ENCODE measurements at places on chromosomes 1 and 21. TPM values are rescaled to one million over a fixed set of nuclear protein-coding genes. Genes with fewer than 3 reads are reported as not detected.
A peak's percentile ranks its signal among the peaks of the same experiment; 100 is the strongest.

DNA sequence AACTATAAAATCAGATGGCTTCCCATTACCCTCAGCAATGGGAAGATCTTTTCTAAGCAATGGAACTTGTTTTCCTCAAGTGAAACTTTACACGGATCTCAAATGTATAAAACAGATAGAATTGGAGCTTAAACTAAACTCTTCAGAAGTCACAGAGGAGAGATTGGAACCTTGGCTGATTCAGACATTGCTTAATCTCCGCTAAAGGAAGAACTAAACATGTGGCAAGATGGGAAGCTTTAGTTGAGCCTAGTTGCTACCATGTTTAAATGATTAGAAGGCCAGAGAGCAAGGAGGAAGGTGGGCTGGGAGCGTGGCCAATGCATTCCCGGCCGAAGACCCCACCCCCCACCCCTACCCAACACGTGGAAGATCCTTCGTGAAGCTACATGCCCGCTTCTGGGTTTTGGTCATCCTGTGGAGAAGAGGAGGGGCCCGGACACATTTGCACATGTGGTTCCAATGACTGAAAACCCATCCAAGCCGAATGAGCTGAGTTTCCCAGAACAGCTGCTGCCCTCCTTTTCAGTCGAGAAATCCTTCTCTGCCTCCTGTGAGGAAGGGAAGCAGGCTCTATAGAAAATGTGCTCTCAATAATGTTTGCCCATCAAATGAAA, 164.3 kb downstream of the MIS18A start:
- no peak overlapping the region for H3K27ac ChIP-seq
- no peak for DNase-seq
- peaks cover 4% of the 10 kb centered on the region for H3K27me3 ChIP-seq
- peaks cover 2% of the 10 kb centered on the region for H3K36me3 ChIP-seq

DNA sequence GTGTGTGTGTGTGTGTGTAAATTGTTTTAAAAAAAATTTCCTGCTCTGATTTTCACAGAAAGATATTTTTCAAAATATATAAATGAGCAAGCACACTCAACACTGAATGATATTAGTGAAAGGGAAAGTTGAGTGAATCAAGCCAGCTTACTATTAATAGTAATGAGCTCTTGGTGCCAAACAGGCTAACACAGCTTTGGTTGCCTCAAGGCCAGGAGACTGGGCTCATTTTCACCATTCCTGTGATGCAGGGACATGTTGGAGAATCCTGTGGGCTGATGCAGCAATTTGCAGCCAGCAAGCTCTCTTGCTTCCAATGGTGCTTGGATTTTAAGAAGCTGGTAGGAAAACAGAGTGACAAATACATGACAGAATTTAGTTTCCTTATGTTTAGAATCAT, 30.2 kb downstream of the PLA2G4A start:
- H3K27ac ChIP-seq: no peak overlapping the region
- H3K27me3 ChIP-seq: peaks cover 2% of the 10 kb centered on the region
- no peak for DNase-seq

DNA sequence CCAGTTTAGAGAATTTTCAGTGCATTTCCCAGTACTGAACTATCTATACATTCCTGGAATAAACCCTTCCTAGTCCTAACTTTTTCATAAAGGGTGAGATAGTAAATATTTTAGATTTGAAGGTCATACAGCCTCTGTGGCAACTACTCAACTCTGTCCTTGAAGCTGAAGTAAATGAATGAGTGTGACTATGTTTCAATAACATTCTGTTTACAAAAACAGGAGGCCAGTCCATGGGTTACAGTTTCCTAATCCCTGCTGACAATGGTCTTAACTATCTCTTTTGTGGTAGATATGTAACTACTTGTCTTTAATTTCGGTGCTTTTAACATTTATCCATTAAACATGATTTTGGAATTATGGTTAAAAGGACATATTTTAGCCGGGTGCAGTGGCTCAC, 4.3 kb downstream of the ZNF684 start:
- DNase-seq: no peak
- H3K27ac ChIP-seq: no peak overlapping the region
- H3K36me3 ChIP-seq: peaks cover 1% of the 10 kb centered on the region
- H3K4me3 ChIP-seq: no peak overlapping the region
- H3K27me3 ChIP-seq: no peaks in the 10 kb centered on the region

DNA sequence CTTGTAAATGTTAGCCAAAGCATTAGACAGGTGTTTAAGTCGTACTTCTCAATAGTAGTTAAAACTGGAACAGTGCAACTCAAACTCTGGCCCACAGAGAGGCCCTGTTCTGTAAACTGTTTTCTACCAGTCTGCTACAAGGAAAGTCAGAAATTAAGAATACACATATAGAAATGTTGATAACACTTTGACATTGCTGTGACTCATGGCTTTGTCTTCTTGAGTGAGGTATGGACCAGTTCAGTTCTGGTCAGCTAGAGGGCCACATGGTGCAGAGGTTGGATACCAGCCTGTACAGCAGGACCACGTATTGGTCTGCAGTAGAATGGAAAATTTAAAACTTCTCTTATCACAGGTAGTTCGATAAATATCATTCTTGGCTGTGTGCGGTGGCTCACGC, 22.3 kb downstream of the ZBTB8B start:
- H3K36me3 ChIP-seq: no peaks in the 10 kb centered on the region
- H3K4me1 ChIP-seq: peaks cover 24% of the 10 kb centered on the region
- DNase-seq: no peak
- no peaks in the 10 kb centered on the region for H3K27me3 ChIP-seq
- H3K4me3 ChIP-seq: no peak overlapping the region
- H3K27ac ChIP-seq: no peak overlapping the region

- no peaks in the 10 kb centered on the region for H3K27me3 ChIP-seq
- H3K4me1 ChIP-seq: peaks cover 61% of the 10 kb centered on the region
- peak overlapping the region; percentile 92 for H3K4me3 ChIP-seq
These were observed 1.4 kb downstream of the ARF1 start for GRCh38 chr1:228083871-228084278.

- H3K4me3 ChIP-seq: no peak overlapping the region
- peaks cover 10% of the 10 kb centered on the region for H3K36me3 ChIP-seq
- peaks cover 12% of the 10 kb centered on the region for H3K4me1 ChIP-seq
- H3K27me3 ChIP-seq: peaks cover 20% of the 10 kb centered on the region
- peak; percentile 33 for DNase-seq
- no peak overlapping the region for H3K27ac ChIP-seq
These were observed 59.3 kb downstream of the MAN1C1 start for GRCh38 chr1:25675729-25676476.

- no peak for DNase-seq
- H3K27me3 ChIP-seq: no peaks in the 10 kb centered on the region
- peaks cover 2% of the 10 kb centered on the region for H3K36me3 ChIP-seq
- H3K4me3 ChIP-seq: no peak overlapping the region
- H3K27ac ChIP-seq: no peak overlapping the region
These were observed 92.2 kb downstream of the GLIS1 start for GRCh38 chr1:53646732-53647131.

- no peak overlapping the region for H3K27ac ChIP-seq
- H3K36me3 ChIP-seq: no peaks in the 10 kb centered on the region
- H3K27me3 ChIP-seq: peaks cover 48% of the 10 kb centered on the region
- DNase-seq: peak; percentile 35
- peaks cover 4% of the 10 kb centered on the region for H3K4me1 ChIP-seq
- no peak overlapping the region for H3K4me3 ChIP-seq
These were observed 86.3 kb downstream of the CAMK2N1 start for GRCh38 chr1:20399606-20400180.

GRCh38 chr21:37828556-37828955, 87.7 kb downstream of the KCNJ6 start:
- no peak overlapping the region for H3K4me3 ChIP-seq
- H3K4me1 ChIP-seq: peaks cover 19% of the 10 kb centered on the region
- no peaks in the 10 kb centered on the region for H3K27me3 ChIP-seq
- no peak for DNase-seq
- no peak overlapping the region for H3K27ac ChIP-seq
- no peaks in the 10 kb centered on the region for H3K36me3 ChIP-seq

DNA sequence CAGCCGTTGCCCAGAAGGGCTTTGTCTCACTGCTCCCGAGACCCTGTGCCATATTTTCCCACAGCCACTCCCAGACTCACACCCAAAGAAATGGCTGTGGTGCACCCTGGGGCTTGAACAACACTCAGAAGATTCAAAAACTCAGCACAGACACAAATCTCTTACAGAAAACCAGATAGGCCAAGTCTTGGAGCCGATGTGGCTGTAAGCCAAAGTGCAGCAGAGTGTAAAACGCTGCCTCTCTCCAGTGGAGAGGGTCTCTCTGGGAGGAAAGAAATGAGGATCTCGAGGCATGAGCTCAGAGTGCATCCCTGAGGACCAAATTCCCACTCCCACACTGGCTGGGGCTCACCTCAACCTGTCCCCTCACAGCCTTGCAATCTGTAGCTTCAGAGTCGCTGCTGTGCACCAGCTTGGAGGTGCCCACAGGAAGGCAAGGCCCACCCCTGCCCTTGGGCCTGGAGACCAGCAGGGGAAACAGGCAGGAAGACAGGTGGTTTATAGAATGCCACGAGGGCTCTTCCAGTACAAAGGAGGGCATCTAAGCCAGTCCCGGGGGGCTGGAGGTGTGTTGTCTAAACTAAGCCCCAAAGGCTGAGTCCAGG, 171.3 kb upstream of the AJAP1 start:
- no peaks in the 10 kb centered on the region for H3K4me1 ChIP-seq
- H3K4me3 ChIP-seq: no peak overlapping the region
- no peaks in the 10 kb centered on the region for H3K27me3 ChIP-seq
- DNase-seq: peak; percentile 57
- H3K27ac ChIP-seq: no peak overlapping the region

DNA sequence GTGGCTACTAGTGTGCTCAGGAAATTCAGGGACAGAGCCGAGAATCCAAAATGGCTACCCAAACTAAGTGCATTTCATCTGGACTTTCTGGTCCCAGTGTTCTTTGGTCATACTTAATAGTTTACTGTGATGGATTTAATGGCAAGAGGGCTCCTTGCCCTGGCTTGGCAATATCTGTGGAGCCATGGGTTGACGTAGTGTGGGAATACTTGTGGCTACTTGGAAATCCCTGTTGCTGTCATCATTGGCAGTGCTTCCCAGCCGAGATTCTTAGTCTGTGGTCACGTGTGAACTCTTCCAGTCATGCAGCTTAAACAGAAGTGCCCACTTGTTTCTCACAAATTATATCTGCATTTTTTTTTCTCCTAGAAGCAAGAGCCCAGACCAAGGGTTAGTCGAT, 198.9 kb downstream of the HS2ST1 start:
- no peaks in the 10 kb centered on the region for H3K36me3 ChIP-seq
- H3K27me3 ChIP-seq: no peaks in the 10 kb centered on the region
- no peak overlapping the region for H3K4me3 ChIP-seq

- no peaks in the 10 kb centered on the region for H3K27me3 ChIP-seq
- H3K36me3 ChIP-seq: no peaks in the 10 kb centered on the region
- H3K27ac ChIP-seq: no peak overlapping the region
- no peak for DNase-seq
- H3K4me3 ChIP-seq: no peak overlapping the region
- peaks cover 16% of the 10 kb centered on the region for H3K4me1 ChIP-seq
These were observed 128.4 kb upstream of the SOD1 start for GRCh38 chr21:31530897-31531705.

DNA sequence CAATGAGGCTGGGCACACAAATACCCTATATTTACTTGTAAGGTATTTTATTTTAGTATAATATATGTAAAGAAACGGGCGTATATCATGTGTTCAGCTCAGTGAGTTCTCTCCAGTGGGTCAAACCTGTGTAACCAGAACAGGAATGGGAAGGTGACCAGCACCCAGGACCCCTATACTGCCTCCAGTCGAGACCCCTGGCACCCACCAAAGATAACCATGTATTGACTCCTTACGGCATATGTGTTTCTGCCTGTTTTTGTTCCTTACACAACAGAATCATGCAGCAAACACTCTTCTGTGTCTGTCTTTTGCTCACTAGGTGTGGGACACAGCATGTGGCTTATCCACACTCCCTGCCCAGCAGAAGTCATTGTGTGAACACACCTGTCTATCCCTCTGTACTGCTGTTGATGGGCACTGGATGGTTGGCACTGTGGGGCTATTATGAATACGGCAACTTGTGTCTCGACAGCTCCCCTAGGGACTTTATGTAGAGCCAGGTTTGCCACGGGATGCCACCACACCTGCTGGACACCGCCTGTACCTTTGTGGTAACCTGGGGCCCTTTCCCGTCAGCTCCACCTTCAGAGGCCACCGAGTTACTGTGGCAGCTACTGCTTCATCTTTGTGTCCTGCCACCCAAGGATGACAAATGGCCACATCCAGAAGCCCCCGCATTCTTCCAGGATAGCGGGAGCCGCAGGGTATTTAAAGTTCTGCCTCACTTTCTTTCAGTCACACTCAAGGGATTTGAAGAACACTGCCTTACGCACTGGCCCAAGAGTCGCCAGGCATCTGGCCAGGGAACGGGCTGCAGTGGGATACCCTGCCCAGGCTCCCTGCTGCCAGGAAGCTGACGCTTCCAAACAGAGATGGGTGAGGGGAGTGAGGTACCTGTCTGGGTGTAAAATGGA, 23.5 kb upstream of the C2CD2 start:
- H3K4me3 ChIP-seq: no peak overlapping the region
- H3K27me3 ChIP-seq: no peaks in the 10 kb centered on the region
- DNase-seq: no peak
- peaks cover 2% of the 10 kb centered on the region for H3K36me3 ChIP-seq

- H3K27me3 ChIP-seq: no peaks in the 10 kb centered on the region
- peak overlapping the region; percentile 32 for H3K27ac ChIP-seq
- peak overlapping the region; percentile 59 for H3K4me3 ChIP-seq
- DNase-seq: peak; percentile 91
These were observed 810 bp downstream of the SLC19A1 start for GRCh38 chr21:45541221-45542039.

GRCh38 chr1:116291024-116291423, 82.0 kb upstream of the ATP1A1 start:
- peaks cover 4% of the 10 kb centered on the region for H3K4me1 ChIP-seq
- peaks cover 6% of the 10 kb centered on the region for H3K27me3 ChIP-seq
- no peak overlapping the region for H3K27ac ChIP-seq
- H3K36me3 ChIP-seq: no peaks in the 10 kb centered on the region
- no peak overlapping the region for H3K4me3 ChIP-seq

GRCh38 chr21:25457411-25457810, 149.9 kb downstream of the MRPL39 start:
- H3K27ac ChIP-seq: peak overlapping the region; percentile 90
- H3K27me3 ChIP-seq: no peaks in the 10 kb centered on the region
- H3K4me1 ChIP-seq: peaks cover 50% of the 10 kb centered on the region
- H3K36me3 ChIP-seq: no peaks in the 10 kb centered on the region

- no peak for DNase-seq
- H3K4me1 ChIP-seq: peaks cover 8% of the 10 kb centered on the region
- no peak overlapping the region for H3K27ac ChIP-seq
- H3K4me3 ChIP-seq: no peak overlapping the region
- no peaks in the 10 kb centered on the region for H3K27me3 ChIP-seq
These were observed 238.8 kb downstream of the MRPL39 start for GRCh38 chr21:25368531-25368930.

Gene NHLH1
- total RNA-seq: 0.18 TPM

Gene C1QTNF12
- 1.3 TPM for total RNA-seq

Gene SH2D5
- 0.75 TPM for total RNA-seq

Gene COL24A1
- total RNA-seq: 2.8 TPM

Gene ELAPOR1
- 1.2 TPM for total RNA-seq

Gene PEX19
- 43.8 TPM for total RNA-seq

Gene SLC16A4
- 16.5 TPM for total RNA-seq

Gene ZNF683
- total RNA-seq: not detected

Gene CSF3R
- not detected for total RNA-seq

Measured in chondrocyte (in vitro differentiated cells).